ENCODE measurements at places on chromosomes 4 and X.

DNA sequence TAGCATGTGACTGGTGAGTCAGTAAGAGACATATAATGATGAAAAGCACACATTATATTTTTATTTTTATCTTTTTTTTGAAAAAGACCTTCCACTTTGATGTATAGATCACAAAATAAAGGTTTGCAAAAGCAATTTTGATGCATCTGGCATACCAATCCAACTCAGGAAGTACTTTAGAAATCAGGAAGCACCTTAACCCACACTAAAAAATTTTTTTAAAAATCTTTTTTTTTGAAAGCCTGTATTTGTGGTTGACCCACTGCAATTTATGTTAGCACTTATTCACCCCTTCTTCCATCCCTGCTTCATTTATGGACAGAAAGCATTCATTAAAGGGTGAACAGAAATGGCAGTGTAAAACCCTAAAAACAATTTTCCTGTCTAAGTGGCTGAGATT lies 16.6 kb downstream of the TMEM255A start:
- no peak for DNase-seq

DNA sequence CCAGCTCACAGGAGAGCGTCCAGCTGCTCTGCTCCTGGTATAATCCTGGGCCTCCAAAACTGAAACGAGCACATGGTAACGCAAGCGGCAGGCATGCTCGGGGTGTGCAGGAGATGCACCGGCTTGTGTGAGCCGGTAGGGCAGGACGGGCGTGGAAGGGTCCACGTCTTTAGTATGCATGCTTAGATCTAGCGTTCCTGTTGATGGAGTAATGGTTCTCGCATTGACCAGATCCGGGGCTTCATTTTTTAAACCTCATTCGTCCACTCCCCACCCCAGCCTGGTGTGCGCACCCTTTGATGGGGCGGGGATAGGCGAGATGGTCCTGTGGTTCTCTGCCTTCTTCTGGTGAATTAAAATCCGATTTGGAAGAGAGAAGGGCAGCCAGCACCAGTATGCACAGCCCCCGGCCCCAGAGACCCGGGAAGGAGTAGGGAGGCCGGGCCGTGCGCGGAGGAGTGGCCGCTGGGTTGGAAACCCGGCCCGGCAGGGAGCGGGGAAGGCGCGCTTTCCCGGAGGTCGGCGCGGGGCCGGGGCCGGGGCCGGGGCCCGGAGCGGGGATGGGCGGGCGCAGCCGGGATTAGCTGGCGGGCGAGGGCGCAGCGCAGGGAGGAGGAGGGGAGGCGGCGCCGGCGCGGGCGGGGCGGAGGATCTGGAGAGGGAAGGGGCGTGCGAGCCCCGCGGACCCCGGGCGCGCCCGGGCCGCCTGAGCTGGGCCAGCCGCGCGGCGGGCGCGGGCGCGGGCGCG lies 39.9 kb downstream of the FAM149A start:
- DNase-seq: no peak

GRCh38 chr4:182695842-182696241 lies 221.3 kb downstream of the DCTD start:
- no peak for DNase-seq

- no peak for DNase-seq
These were observed 72.7 kb upstream of the SLIT2 start for GRCh38 chr4:20178902-20179576.
